A549 treated with DMSO at 1 μM for 4 hours (cell line): ENCODE measurements at places on chromosomes 2 and 18. TPM values are rescaled to one million over a fixed set of nuclear protein-coding genes. Genes with fewer than 3 reads are reported as not detected.

Gene OSR1
- 4.9 to 9.0 TPM (median 5.3 TPM) in 5 replicates for total RNA-seq

Gene CXCR1
- not detected in 5 replicates for total RNA-seq

Gene SCN3A
- 0.01 to 0.07 TPM in 2 of 5 replicates, not detected in the others for total RNA-seq

Gene DNAJC27
- total RNA-seq = 1.8 to 2.8 TPM (median 2.4 TPM) in 5 replicates

Gene VAMP8
- 12.9 to 20.2 TPM (median 16.3 TPM) in 5 replicates for total RNA-seq

Gene AFF3
- total RNA-seq = 0.02 to 0.10 TPM (median 0.08 TPM) in 5 replicates

Gene DLGAP1
- total RNA-seq = 0.09 to 0.10 TPM in 2 of 5 replicates, not detected in the others

Gene MPHOSPH10
- total RNA-seq = 39.8 to 45.5 TPM (median 43.1 TPM) in 5 replicates

Gene SOX11
- total RNA-seq = not detected in 5 replicates
